ENCODE measurements at places on chromosomes 6 and 20. TPM values are rescaled to one million over a fixed set of nuclear protein-coding genes. Genes with fewer than 3 reads are reported as not detected.
A peak's percentile ranks its signal among the peaks of the same experiment; 100 is the strongest.

The ULBP2 gene
- 16.0 TPM for total RNA-seq

The RUNX2 gene
- 13.1 TPM for total RNA-seq

The TRAPPC3L gene
- not detected for total RNA-seq

The RAE1 gene
- total RNA-seq: 74.3 TPM

The SLC18B1 gene
- total RNA-seq: 3.4 TPM

The CRISP3 gene
- total RNA-seq: not detected

The MMP24 gene
- total RNA-seq: 8.2 TPM

The RPN2 gene
- 165 TPM for total RNA-seq

The OSTM1 gene
- 19.1 TPM for total RNA-seq

The CLDN20 gene
- total RNA-seq: not detected

DNA sequence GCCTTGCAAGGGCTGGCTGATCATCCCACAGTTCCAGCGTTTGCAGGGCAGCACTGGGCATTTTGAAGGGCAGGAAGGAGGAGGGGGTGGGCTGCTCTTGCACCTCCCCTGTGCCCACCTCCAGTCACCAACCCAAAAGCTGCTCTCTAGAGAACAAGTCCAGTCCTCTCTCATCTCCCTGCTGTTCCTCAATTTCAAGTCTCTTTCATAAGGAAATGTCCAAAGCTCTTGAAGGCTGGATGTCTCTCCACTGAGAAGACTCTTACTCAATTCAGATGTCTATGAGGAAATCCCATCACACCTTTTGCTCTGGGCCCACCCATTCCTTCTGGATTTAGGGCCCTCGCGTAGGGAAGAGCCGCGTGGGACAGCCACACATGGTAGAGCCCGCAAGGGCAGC, 31.7 kb downstream of the WRNIP1 start:
- DNase-seq: no peak

- DNase-seq: no peak
These were observed 11.4 kb upstream of the TSPYL4 start for GRCh38 chr6:116265041-116265829.

- DNase-seq: no peak
These were observed 28.2 kb upstream of the ARMC2 start for GRCh38 chr6:108820006-108820405.

DNA sequence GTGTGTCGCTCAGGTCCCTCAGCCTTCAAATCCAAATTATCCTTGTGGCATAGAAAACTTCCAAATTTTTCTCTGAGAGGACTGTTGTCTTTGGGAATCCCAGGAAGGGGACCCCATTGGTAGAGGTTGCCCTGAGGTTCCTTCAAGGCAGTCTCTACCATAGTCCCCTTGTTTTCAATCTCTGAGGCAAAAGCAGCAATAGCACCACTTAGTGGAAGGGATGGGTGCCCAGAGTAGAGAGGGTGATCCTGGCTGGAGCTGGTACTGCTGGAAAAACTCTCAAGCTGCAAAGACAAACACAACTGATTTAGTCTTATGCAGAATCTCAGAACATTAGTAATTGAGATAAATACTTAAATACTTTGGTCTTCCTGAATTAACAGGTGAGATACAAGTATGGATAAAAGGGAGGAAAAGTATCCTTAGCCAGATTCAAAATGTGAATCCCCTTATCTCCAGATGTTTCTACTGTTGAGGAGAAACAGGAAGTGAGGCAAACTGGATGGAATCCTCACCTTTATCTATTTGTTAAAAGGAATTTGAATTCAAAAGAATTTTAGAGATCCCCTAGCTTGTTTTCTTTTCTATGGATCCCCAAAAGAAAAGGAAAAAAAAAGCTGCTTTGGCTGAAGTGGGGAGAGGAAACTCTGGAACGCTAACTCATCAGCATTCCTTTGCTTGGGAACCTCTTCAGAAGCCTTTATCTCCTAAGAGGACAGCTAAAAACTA, 13.4 kb downstream of the ZNF318 start:
- no peak for DNase-seq

- no peak for DNase-seq
These were observed 11.5 kb upstream of the SSR1 start for GRCh38 chr6:7324520-7324919.

- DNase-seq: no peak
These were observed 2.0 kb downstream of the PI3 start for GRCh38 chr20:45176526-45177267.

DNA sequence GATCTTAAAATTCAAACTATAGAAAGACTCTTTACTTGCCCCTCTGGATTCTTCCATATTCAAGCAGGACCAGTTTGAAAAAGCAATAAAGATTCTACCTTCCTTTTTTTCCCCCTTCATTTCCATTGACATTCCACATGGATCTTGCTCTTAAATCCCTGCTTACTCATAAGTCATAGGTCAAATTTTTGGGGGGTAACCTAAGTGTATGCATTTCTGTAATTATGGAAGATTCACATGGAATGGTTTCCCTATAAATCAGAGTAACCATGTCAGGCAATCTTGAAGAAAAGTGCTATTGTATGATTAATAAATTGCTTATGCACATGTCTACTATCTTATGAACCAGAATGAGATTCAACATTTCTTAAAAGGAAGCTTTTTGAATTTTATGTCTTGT, 551.0 kb downstream of the HAO1 start:
- no peak for DNase-seq

GRCh38 chr20:44309763-44310663, 989 bp downstream of the FITM2 start:
- no peak for DNase-seq

GRCh38 chr6:111980971-111981840, 72.7 kb upstream of the CCN6 start:
- no peak for DNase-seq

DNA sequence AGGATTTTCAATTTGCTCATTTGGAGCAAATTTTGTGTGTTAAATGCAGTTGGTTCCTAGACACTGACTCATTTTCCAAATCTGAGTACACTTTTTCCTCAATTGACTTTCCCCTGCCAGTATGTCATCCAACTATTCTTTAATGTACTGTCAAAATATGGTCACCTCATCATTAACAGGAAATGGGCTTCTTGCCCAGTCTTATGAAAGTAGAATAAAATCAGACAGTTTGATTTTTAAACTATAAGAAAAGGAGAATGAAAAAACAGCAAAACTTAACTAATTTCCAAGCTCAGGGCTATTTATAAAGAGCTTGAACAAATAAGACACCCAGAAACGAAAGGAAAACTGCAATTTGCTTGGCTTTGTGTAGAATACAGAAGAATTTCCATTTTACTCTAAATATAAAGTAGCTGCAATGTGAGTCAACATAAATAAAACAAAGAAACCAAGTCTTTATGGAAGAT, 43.7 kb upstream of the RAB23 start:
- no peak for DNase-seq

- DNase-seq: no peak
These were observed 122.4 kb upstream of the VGLL2 start for GRCh38 chr6:117142995-117143394.

- no peak for DNase-seq
These were observed 15.9 kb downstream of the OR2A4 start for GRCh38 chr6:131685266-131685780.

DNA sequence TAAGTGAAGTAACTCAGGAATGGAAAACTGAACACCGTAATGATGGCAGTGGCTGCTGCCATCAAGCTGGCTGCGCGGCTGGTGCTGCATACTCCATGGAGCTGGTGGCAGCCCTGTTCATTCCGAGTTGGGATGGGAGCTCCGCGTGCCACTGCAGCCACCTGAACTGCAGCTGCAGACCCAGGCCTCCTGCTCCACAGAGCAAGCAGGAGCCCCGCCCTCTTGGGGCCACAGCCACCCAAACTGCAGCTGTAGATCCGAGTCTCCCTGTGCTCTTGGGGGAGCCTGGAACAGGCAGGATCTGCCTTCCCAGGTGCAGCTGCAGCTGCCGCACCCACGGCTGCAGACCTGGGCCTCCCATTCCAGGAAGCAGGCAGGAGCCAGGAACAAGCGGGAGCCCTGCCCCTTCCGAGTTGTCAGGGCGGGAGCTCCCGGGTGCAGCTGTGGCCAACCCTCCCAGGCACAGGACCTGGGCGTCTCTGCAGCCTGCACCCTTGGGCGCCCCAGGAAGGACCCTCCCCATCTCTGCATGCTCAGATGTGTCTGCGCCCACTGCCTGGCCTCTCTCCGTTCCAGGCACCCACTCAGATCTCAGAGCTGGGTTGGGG, 120.2 kb downstream of the GMPR start:
- no peak for DNase-seq

DNA sequence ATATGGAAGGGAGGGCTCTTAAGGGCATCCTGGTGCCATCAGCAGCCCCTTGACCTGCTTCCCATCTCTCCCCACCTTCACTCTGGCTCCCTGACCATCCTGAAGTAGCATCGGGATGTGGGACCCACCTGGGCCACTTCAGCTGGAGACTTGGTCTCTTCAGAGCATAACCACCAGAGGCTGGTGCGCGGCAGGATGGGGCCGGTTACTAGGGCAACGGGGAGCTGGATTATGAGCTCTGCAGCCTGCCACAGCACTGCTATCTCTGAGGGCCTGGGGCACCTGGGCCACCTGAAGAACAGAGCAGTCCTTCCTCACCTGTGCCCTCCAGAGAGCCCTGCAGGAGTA, 79.7 kb downstream of the SYNJ2 start:
- no peak for DNase-seq

- no peak for DNase-seq
These were observed 270.6 kb downstream of the PRL start for GRCh38 chr6:22026164-22026678.

- no peak for DNase-seq
These were observed 593.3 kb upstream of the HS3ST5 start for GRCh38 chr6:114936080-114936479.

GRCh38 chr6:123808556-123808955, 4.9 kb downstream of the NKAIN2 start:
- no peak for DNase-seq

GRCh38 chr6:131876545-131876944, 68.7 kb downstream of the ENPP1 start:
- no peak for DNase-seq

GRCh38 chr6:52494298-52495072, 74.3 kb downstream of the EFHC1 start:
- DNase-seq: no peak

GRCh38 chr6:137863091-137863797, 3.8 kb upstream of the TNFAIP3 start:
- DNase-seq: no peak

- DNase-seq: no peak
These were observed 6.2 kb downstream of the SAPCD1 start for GRCh38 chr6:31768363-31769257.

DNA sequence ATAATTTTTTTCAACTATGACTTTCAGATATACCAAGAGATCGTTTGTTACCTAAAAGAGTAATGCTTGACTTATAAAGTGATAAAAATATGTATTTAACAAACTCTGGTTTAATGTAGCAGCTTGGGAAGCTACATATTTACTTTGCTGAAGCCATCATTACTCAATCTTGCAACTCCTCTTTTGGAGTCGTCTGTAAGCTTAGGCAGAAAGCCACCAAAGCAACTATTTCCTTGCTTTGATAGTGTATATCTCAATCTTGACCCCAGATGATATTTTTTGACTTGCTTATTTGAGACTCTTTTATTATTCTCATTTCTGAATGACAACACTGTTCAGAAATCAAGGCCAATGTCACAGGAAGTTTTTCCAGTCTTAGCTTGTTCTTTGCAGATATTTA, 183.0 kb downstream of the SAMD5 start:
- no peak for DNase-seq

GRCh38 chr6:31354864-31355582, 2.0 kb downstream of the HLA-B start:
- no peak for DNase-seq

DNA sequence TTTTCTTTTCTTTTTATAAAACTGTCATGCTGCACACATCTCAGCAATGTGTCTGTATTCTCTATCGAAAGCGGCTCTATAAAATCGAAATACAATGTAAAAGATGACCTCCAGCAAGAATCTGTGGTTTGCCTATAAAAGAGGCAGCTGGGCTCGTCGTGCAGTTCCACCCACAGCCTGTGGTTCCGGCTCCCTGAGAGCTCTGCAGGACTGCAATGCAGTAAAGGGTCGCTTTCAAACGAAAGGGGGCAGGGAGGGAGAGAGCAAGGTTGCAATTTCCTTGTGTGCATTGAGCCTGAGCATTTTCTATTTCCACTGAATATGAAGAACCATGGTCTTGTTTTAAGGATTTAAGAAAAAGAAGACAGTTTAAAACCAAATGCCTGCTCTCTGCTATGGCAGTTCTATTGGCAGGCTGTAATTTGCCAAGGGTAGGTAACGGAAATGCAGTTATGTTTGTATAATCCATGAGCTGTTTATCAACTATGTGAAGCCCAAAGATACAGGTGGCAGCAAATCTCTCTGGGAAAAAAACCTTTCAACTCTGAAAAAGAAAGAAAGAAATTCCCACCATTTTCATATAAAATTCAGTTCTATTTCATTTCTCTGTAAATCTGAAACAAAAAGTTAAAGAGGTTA, 236.5 kb downstream of the HACE1 start:
- no peak for DNase-seq

- no peak for DNase-seq
These were observed 12.8 kb upstream of the SERPINB1 start for GRCh38 chr6:2854396-2854982.

GRCh38 chr20:18304618-18305017, 16.3 kb downstream of the ZNF133 start:
- no peak for DNase-seq

- DNase-seq: no peak
These were observed 622.6 kb upstream of the PTCHD4 start for GRCh38 chr6:48733581-48733980.

DNA sequence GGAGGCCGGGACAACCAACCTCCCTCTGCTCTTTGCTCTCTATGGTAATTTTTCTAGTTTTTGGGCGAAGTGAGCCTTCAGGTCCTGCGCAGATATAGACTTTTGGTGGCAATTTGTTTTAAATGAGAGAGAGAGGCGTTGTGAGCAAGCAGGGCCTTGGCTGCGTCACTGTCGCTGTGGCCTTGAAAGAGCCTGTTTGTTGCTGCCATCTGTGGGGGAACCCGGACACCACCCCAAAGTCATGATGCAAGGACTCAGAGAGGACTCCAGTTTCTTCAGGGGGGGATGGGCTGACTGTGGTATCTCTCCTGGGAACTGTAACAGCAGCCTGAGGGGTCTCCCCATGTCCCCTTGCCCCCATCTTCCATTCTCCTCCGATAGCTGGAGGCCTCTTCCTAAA, 462.7 kb upstream of the SULF2 start:
- DNase-seq: no peak

DNA sequence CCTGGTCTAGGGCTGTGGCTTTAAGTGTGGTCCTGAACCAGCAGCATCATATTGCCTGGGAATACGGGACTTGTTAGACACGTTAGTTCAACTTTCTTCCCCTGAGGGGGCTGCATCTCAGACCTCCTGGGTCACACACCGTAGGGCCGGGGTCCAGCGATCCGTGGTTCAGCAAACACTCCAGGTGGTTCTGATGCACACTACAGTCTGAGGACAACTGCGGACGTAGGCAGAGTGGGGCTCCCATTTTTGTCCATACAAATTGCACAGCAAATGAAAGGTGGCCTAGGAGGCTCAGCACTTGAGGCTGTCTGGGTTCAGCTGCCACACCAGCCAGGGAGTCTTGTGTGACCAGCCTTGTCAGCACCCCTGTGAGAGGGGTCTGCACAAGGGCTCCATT, 233.1 kb downstream of the QKI start:
- no peak for DNase-seq

GRCh38 chr6:29953001-29953441, 10.7 kb downstream of the HLA-A start:
- DNase-seq: peak; percentile 92

- no peak for DNase-seq
These were observed 76.3 kb downstream of the SYCP2L start for GRCh38 chr6:10963113-10963512.
